T-helper 9 cell (primary cell): ENCODE measurements at places on chromosomes 16 and 17.

GRCh38 chr17:9519583-9520272, 55.9 kb downstream of the STX8 start:
- DNase-seq, result no peak

DNA sequence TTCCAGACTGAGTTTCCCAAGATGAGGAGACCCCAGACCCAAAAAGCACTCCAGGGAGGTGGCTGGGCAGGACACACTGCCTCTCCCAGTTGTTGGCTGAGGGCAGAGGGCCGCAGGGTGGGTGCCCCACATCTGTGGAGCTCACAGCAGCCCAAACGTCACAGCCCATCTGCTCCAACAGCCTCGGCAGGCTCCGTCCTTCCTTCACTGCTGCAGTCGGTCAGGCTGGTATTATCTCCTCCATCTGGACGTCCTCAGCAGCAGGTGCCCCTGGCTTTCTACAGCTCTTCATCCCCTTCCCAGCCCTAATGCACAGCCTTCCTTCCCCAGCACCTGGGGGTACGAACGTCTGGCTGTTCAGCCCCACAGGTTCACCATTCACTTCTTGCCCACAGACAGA, 55.2 kb downstream of the PRMT7 start:
- no peak for DNase-seq

- DNase-seq, result no peak
These were observed 163.9 kb downstream of the SPECC1 start for GRCh38 chr17:20173091-20173490.

- DNase-seq, result no peak
These were observed at the start of gene HBQ1 for GRCh38 chr16:180101-180675. TSS of gene HBQ1 (plus strand) at chr16:180459. CDS start at chr16:180487, 28 bp downstream.

GRCh38 chr16:55834049-55834448, 1.2 kb upstream of the CES1 start:
- no peak for DNase-seq

DNA sequence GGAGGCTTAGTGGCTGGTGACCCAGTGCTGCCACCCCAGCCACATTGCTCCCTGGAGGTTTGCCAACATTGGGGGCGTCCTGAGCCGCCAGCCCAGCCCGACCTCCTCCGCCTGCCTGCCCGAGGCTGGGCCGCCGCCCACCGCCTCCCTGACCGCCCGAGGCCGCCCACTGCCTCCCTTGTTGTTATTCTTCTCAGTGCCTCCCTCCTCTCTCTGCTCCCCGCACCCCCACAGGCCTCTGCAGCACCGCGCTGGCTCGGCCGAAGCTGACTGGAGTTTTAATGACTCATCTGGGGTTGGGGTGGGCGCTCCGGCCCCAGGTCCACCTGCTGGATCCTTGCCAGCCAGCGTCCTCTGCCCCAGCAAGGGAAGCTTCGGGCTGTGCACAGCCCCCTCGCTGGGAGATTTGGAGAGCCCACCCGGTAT, 102.5 kb downstream of the RBFOX3 start:
- no peak for DNase-seq

DNA sequence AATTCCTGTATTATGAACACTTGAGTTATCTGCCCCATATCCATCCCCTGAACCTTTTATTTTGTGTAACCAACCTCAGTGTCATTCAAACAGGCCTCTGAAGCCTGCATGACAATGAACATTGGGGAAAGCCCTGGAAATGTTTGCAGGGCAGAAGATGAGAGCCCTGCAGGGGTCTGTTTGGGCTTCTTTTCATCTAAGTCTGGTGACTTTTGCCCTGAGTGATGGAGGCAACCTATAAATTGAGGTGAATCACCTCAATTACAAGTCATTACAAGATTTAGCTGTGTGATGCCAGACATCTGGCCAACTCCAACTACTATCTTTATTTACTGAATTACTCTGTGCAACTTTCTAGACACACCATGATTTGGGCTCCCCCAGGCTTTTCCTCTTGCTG, 189.2 kb downstream of the MAF start:
- DNase-seq, result no peak

DNA sequence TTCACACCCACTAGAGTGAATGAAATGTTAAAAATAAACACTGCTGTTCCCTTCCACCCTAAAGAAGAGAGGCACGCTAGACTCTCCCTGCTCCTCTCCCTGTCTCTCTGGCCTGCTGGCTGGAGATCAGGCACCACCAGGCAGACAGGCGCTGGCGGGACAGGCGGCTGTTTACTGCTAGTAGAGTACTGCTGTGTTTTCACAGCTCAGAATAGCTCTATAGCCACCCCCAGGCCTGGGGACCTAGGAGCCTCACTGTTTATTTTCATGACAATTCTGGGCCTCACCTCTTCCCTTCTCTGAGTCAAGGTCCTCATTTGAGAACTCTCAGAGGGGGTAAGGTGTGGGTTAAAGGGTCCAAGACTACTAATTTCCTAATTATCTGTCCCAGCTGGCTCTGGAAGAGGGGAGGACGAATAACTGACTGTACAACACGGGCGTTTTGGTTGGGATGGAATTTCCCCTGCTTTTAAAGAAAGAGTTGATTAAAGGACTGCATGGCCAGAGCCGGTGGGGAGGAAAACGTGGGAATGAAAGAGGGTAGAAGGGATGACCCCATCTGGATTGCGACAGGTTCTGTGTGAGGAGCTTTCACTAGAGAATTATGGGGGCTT, 9.0 kb upstream of the G6PC1 start:
- DNase-seq, result no peak

DNA sequence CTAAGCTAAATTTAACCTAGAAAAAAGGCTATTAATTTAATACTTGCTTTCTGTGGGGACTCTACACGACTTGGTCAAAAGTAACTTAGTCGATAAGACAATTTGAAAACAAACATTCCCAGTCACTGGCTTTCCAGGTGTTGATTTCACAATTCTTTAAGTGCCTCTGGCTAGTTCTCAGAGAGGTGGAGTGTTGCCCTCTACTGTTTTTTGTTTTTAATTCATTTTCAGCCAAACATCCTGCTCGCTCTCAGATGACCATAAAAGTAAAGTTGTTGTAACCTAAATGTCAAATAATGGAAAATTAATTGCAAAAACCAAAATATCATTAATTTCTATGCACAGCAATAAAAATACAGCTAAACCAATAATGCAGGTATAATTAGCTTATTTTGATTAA, 107.1 kb downstream of the MYO1D start:
- DNase-seq, result no peak

DNA sequence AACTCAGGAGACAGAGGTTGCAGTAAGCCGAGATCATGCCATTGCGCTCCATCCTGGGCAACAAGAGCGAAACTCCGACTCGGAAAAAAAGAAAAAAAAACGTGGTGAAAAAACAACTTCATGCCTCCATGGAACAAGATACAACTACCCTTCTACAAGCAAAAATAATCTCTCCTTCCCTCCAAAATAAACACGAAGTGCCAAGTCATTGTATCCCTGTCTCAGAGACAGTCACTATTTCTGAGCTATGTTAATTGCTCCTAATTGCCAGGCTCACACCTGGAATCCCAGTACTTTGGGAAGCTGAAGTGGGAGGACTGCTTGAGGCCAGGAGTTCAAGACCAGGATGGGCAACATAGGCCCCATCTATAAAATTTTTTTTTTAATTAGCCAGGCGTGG, 19.0 kb upstream of the SLC16A5 start:
- no peak for DNase-seq

DNA sequence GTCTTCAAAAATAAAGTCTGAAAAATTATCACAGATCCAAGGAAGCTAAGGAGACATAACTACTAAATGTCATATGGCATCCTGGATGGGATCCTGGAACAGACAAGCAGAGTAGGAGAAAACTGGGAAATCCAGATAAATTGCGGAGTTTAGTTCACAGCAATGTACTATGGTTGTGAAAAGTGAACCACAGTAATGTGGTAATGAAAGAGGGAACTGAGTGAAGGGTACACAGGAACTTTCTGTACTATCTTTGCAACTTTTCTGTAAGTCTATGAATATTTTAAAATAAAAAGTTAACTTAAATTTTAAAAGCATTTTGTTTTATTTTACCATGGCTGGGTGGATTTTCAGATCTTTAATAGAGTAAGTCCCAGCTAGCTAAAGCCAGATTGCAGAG, 16.3 kb downstream of the SLFN12L start:
- no peak for DNase-seq

DNA sequence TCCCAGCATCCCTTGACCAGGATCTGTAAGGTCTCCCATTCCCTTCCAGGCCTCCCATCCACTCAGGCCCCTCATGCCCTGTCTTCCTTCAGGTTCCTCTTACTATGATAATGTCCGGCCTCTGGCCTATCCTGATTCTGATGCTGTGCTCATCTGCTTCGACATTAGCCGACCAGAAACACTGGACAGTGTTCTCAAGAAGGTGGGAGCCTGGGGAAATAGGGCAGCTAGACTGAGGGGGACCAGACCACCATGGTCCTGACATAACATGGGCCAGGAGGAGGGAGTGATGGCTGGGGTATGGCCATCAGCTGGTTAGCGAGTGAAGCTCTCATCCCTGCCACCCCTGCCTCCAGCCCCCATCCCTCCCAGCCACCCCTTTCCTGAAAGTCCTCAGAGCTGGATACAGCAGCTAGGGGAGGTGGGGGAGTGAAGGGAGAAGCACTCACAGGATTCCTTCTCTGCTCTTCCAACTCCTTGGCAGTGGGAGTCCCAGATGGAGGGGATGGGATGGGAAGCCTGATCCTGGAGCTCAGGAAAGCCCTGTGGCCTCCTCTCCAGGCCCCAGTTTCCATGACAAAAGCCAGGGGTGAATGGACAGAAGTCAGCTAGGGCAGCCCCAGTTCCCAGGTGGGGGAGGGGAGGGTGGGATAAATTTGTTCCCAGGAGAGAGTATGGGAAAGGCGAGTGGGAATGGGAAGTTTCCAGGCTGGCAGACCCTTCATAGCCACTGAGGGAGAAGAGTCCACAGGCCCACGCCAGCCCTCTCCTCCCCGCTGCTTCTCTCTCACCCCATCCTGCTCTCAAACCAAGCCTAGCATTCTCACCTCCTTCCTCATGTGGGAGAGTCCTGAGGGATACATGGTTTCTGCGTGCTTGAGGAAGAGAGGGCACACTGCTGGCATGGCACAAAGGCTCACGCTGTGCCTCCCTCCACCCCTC, 2.3 kb downstream of the RND2 start:
- no peak for DNase-seq

DNA sequence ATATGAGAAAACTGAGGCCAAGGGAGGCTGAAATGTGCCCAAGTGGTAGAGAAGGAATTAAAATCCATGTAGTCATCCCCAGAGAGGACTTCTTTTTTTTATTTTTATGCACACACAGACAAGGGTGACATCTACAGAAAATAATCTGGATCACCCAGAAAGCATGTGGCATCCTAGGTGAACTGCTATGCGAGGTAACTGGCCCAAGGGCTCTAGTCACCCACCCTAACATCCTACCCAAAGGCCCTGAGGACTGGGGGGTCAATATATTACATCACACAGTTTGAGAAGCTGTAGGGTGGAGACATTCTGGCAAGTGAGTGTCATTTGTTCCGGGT, 23.3 kb downstream of the TEX14 start:
- DNase-seq, result no peak

DNA sequence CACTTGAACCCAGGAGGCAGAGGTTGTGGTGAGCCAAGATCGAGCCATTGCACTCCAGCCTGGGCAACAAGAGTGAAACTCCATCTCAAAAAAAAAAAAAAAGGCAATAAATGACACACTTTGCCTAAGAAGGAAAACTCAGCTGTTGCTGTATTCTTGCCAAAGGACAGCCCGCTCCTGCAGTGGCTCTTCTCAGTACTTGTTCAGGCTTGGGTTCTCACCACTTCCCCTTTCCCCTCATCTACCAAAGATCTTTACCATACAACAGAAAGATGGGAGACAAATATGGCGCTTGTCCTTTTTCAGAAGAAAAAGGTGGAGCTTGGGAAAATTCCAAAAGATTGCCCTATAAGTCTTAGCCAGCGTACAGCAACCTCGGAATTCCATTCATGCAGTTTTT, 58.5 kb downstream of the MYH13 start:
- no peak for DNase-seq

DNA sequence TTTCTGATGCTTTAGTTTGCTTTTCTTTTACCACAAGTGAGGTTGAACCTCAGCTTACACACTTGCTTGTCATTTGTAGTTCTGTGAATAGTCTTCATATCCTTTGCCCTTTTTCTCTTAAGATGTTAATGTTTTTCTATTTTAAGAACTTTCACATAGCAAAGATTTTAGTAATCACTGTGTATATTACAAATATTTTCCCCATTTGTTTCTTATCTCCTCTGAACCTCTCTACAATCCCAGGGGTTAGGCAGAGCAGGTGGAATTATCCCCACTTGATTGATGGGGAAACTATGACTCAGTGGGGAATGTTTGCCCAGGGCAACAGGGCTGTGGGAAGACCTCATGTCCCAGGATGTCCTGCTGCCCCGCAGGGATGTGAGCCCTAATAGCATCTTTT, 11.7 kb upstream of the MYH3 start:
- DNase-seq, result no peak

GRCh38 chr16:88870608-88871348, 4.3 kb upstream of the PABPN1L start:
- DNase-seq, result no peak

GRCh38 chr16:85300406-85300968, 188.2 kb upstream of the CIBAR2 start:
- no peak for DNase-seq

DNA sequence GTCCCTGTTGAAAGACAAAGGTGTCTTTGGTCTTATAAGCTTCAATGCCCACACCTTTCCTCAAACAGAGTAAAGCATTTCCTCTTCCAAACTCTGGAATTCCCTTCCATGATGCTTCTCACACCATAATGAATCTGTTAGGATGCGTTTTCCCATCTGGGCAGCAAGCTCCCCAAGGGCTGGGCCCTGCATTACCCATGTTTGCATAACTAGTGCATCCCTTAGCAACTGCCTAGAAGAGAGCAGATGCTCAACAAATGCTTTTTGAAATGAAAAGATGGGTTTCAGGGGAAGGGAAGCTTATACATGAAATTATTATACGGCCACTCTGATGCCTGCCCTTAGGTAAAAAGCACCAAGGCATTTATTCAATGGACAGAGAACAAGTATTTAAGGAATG, 124.5 kb upstream of the CCL2 start:
- no peak for DNase-seq

DNA sequence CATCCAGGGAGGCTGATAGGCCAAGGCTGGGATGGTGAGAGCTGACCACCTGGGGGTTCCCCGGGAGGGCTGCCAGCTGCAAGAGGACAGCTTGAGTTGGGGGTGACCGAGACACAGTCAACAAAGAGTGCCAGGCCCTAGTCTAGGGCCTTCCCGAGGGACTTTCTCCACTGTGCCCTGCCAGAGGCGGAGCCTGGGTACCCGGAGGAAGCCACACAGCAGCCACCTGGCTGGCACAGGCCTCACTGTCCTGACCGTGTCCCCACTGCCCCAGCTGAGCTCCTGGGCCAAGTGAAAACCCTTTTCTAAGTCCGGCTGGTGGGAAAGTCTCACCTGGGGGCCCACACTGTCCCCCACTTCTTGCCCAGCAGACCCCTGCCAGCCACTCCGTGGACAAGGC, 71.9 kb upstream of the GSE1 start:
- no peak for DNase-seq
